ENCODE measurements at places on chromosomes 11 and 22. TPM values are rescaled to one million over a fixed set of nuclear protein-coding genes. Genes with fewer than 3 reads are reported as not detected.

The LMO2 gene
- 30.9 TPM for total RNA-seq

The MRGPRX3 gene
- not detected for total RNA-seq

The ASCC2 gene
- 28.8 TPM for total RNA-seq

The DCUN1D5 gene
- 103 TPM for total RNA-seq

The CARD18 gene
- not detected for total RNA-seq

The TEX54 gene
- 0.26 TPM for total RNA-seq

The SLC36A4 gene
- 9.4 TPM for total RNA-seq

All from pulmonary artery endothelial cell (primary cell).